Keratinocyte (primary cell): ENCODE measurements at places on chromosomes 5 and 9. TPM values are rescaled to one million over a fixed set of nuclear protein-coding genes. Genes with fewer than 3 reads are reported as not detected.

C5orf34 gene
- 2.6 to 5.8 TPM (median 2.7 TPM) in 3 replicates for polyA plus RNA-seq

OR1J2 gene
- not detected in 3 replicates for polyA plus RNA-seq

AJM1 gene
- polyA plus RNA-seq, result 0.10 to 0.21 TPM (median 0.12 TPM) in 3 replicates

NME5 gene
- 0.05 to 0.14 TPM (median 0.13 TPM) in 3 replicates for polyA plus RNA-seq

PRDM9 gene
- polyA plus RNA-seq, result not detected in 3 replicates

ADAMTS2 gene
- polyA plus RNA-seq, result not detected in 3 replicates

ST8SIA4 gene
- 0.13 to 0.43 TPM (median 0.27 TPM) in 3 replicates for polyA plus RNA-seq

DNA sequence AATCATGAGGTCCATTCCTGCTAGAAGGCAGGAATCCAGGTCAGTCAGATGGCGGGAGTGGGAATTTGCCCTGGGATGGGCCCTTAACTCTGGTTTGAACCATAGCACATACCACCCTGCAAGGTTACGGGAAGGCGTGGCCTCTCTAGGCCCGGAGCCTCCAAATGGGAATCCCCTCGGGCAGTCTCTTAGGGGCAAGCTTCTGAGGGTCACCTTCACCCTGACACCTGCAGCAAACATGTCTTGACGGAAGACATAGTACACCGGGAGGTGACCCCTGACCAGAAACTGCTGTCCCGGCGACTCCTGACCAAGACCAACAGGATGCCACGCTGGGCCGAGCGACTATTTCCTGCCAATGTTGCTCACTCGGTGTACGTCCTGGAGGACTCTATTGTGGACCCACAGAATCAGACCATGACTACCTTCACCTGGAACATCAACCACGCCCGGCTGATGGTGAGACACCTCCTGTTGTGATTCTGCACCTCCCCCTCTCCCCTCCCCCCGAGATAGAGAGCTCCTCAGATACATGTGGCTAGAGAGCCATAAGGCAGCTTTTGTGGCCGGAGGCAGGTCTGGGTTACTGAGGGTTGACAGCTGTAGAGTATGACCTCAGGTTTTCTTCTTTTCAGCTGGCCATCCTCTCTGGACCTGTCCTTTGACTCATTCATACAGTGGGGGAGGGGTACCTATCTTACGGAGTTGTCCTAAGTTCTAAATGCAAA lies 957 bp downstream of the PRELID1 start:
- no peak for DNase-seq

DNA sequence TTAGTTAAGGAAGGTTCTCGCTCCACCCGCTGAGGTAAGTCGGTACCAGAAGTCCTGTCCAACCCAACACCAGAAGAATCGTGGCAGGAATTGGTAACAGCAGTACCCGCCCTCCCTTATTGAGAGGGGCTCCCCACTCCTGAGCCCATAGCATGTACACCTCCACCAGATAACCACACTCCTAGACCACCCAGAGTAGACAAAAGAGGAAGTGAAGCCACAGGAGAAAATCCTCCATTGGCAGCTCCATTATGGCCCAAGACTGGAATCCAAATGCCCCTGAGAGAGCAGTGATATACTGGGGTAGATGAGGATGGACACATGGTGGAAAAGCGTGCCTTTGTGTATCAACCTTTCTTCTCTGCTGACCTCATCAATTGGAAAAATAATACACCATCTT lies 106.1 kb upstream of the EPB41L4A start:
- DNase-seq, result no peak

GRCh38 chr5:158812408-158812807 lies 287.3 kb downstream of the EBF1 start:
- DNase-seq, result no peak

- DNase-seq, result no peak
Measured at GRCh38 chr9:36400332-36401163, 479 bp upstream of the RNF38 start.

DNA sequence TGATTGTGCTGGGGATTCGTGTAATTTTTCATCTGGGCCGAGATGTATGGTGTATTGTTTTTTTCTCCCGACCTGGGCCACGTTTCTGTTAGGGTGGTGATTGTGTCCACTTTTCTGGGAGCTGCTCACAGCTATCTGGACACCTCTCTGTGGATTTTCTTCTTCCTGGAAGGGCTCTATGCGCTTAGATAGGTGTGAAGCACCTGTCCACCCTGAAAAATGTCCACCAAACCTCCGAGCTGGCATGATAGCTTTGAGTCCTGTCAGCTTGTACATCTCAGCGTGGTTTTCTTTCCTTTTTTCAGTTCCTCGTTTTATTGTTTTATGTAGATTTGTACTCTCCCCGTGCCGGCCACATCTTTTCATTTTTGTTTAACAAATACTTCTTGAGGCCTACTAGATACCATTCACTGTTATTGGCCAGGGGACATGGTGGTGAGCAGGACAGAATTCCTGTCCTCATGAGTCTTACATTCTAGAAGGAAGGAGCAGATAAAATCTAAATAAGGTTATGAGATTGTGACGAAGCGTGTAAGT lies 1.1 kb downstream of the UGCG start:
- no peak for DNase-seq
